Kasumi-1 (cell line): ENCODE measurements at places on chromosomes 6 and 20.

DNA sequence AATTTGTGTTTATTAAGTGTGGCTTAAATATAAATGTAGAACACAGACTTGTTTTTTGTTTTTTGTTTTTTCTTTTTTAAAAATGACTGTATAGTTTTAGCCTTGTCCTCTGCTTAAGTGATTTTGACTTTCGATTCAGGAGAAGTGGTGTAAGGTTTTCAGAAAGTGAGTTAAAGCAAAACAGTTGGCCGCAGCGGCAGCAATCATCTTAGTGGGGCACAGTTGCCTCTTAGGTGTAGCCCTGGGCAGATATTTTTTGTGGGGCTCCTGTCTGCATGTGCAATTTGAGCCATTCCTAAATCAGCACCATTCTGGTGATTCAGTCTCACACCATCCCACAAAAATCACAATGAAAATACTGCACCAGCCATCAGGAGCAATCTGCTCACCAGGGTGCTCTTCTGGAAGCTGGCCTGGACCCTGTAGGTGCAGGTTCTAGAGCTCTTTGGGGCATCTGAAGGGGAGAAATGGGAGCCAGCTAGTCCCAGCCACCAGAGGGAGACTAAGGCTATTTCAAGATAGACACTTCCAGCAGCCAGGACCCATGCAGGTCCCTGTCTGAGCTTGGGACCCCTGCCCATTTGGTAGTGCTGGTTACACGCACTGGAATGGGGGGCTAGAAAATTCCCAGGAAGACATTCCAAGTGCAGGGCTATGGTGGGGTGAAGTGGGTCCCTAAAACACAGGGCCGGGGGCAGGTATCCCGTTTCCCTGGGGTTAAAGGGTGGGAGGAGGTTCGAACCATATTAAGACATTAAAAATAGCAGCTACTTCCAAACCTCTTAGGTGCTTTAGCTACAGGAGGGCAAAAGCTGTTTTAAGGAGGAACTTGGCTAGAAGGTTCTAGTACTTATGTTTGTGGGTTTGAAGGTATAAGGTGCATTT is 156.6 kb downstream of the NFATC2 start:
- DNase-seq, result peak; percentile 72

DNA sequence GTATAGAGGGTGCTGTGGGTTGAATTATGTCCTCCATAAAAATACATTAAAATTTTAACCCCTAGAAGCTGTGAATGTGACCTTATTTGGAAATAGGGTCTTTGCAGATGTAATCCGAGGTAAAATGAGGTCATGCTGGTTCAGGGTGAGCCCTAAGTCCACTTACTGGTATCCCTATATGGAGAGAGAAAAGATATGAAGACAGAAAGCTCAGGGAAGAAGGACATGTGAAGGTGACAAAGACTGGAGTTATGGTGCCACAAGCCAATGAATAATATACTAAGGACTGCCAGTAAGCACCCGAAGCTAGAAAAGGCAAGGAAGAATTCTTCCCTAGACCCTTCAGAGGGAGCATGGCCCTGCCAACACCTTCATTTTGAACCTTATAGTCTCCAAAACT is 50.2 kb downstream of the PLN start:
- no peak for DNase-seq

DNA sequence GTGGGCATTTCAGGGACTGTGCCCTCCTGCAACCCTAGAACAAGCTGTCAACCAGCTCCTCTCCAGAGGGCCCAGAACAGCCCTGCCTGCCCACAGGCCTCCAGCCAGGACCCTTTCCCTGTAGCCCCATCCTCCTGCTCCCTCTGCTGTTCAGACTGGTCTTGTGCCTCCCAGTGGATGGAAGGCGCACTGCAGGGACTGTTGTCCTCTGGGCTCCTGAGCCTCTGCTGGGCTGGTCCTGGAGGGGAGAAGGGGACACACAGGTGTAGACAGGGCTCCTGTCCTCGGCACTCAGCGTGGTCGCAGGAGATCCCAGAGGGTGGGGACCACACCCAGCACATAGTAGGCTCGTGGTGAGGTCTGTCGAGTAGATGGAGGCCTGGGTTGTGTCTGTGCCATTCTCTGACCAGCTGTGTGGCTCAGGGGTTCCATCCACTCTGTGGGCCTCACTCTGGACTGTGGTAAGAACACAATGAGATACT is 11.5 kb downstream of the ITPR3 start:
- peak; percentile 50 for DNase-seq

DNA sequence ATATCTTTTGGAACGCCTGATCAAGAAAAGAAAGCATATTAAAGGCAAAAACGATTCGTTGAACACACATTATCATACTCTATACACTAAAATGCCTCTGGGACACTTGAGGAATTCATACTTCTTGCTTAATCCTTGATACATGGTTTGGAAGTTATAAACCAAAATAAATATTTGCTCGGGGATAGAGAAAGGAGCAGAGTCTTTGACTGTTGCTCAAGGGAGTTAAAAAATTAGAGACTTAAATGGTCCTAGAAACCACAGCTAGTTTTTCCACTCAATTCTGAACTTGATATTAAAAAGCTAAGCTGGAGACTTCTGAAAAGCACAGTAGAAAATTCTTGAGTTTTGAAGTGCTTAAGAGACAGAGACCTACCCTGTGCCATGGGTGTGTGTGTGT is 98.9 kb downstream of the BCKDHB start:
- no peak for DNase-seq

DNA sequence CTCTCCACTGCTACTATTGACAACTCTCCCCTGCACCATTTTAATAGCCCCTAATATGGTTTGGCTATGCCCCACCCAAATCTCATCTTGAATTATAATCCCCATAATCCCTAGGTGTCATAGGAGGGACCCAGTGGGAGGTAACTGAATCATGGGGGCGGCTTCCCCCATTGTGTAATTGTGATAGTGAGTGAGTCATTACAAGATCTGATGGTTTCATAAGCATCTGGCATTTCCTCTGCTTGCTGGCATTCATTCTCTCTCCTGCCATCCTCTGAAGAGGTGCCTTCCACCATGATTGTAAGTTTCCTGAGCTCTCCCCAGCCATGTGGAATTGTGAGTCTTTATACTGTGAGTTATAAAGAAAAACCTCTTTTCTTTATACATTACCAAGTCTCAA is 74.1 kb upstream of the TCF21 start:
- DNase-seq, result no peak

DNA sequence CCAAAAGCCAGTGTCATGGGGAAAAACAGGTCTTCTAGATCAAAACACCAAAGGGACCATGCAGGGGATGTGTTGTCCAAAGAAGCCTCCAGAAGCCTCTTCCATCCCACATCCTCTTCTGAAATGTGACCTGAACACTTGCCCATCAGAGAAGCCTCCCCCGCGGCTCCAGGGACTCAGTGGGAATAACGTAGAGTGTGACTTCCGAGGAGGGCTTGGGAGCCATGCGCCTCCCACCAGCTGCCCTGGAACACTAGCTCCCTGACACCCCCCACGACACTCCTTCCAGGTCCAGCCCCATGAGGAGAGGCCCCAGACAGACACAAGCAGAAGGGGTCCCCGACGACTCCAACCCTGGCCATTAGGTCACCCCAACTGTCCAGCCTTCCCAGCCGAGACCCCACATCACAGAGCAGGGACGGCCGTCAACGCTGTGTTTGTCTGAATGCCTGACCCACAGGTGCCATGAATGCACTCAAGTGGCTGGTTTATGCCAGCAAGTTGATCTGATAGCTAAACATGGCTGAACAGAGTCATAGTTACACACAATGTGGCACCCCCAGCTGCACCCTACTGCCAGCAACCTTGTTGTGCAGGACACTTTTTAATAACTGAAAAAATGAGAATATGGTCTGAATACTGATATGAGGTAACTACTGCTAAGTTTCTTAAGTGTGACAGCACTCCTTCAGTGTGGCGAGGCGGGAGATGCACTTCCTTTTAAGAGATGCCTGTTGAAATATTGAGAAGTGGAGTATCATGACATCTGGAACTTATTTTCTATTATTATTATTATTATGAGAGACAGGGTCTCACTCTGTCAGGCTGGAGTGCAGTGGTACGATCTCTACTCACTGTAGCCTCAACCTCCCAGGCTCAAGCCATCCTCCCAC is 58.0 kb downstream of the GINS1 start:
- DNase-seq, result no peak

DNA sequence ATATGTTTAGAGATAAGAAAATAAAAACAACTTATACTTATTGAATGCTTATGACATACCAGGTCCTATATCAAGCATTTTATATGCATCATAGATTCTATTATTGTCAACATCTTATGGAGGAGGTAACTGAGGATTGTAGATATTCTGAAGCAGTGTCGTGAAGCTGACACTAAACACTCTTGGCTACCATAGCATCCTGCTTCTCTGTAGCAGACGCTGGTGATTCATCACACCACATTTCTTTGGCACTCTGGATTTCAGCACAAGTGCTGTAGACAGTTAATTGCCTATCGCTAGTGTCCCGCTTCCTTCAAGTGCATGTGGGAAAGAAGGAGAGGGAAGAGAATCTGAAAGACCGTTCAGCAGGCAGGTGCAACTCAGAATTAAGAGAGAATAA is 317.1 kb downstream of the PLCB1 start:
- DNase-seq, result no peak

DNA sequence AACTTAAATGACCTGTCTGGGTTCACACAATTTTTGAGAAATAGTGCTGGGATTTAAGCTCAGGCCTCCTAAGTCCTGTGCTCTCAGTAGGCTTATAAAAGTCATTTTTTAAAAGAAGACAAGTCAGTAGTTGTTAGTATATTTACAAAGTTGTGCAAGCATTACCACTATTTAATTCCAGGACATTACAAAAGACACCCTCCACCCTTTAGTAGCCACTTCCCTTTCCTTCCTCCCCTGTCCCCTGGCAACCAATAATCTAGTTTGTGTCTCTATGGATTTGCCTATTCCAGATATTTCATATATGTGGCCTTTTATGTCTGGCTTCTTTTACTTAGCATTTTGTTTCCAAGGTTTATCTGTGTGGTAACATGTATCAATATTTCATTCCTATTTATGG is 37.6 kb downstream of the HMGN3 start:
- peak; percentile 37 for DNase-seq

DNA sequence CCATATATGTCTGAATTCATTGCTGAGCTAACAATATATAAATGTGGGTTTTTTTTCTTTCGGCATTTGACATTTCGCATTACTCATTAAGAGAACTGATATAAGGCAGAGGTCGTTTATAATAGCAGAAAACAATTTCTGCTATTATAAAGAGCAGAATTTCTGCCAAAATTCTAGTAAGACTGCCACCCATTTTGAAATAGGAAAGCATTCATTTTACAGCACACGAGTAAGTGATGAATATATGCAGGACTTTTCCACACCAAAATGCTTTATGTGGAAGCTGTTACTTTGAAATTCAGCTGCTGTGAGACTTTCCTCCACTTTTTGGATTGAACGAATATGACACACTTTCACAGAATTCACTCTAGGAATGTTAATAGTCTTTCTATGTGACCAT is 610.9 kb upstream of the MAN1A1 start:
- no peak for DNase-seq

DNA sequence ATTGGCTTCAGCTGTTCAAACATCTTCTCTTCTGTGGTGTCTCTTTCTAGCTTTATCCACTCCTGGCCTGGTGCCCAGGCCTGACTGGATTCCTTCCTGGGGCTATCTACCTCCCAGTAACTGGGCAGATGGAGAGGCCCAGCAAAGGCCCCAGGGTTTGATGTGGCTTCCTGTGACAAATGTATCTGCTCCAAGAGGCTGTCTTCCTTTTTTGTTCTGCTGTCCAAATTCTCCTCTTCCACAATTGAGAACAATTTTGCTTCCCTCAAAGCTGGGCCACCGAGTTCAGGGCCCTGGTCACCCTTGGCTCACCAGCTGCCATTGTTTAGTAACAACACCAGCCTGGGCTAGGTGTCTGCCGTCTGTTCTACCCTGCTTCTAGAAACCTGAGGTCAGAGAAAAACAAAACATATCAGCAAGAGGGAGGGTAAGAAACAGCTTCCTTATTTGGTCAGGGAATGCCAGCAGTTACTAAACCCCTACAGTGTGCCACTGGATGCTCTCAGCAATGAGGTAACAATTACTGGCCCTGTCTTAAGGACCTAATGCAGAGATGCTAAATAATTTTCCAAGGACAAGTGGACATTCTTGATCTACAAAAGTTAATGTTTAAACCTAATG is 3.9 kb downstream of the ZFP57 start:
- DNase-seq, result peak; percentile 30

DNA sequence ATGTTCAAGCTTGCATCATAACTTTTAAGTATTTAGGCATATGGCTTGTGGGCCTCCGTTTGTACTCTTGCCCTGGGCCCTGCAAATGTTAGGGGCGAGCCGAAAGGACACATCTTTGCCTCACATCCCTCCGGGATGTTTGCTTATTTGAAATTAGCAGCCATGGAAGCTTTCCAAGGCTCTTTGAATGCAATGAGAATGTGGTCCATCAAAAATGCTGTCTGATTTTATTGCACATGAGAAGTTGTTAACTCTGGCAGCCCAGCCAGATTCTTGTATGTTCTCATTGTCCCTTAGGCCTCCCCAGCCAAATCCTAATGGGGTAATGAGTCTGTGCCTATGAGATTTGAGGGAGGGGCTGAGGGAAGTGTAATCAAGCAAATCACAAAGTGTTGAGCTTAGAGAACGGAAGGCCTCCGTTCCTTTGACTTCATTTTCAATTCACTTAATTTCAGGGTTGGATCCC is 261.2 kb upstream of the MARCKS start:
- no peak for DNase-seq

DNA sequence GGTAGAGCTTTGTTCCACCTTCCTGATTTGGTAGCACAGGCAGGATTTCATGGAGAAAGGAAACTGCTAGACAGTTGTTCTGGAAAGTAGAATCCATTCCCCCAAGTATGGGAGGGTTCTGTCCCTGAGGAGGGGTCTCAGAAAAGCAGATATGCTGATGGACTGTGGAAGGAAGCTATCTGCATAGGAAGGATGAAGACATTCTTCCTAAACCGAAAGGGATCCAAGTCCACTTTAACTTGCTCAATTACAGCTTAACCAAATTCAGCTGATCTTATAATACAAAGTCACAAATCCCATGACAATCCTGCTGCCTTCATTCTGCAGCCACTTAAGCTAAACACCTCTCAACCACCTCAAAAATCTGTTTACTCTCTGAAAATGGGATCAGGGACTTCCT is 2.6 kb downstream of the MAN1A1 start:
- DNase-seq, result no peak

DNA sequence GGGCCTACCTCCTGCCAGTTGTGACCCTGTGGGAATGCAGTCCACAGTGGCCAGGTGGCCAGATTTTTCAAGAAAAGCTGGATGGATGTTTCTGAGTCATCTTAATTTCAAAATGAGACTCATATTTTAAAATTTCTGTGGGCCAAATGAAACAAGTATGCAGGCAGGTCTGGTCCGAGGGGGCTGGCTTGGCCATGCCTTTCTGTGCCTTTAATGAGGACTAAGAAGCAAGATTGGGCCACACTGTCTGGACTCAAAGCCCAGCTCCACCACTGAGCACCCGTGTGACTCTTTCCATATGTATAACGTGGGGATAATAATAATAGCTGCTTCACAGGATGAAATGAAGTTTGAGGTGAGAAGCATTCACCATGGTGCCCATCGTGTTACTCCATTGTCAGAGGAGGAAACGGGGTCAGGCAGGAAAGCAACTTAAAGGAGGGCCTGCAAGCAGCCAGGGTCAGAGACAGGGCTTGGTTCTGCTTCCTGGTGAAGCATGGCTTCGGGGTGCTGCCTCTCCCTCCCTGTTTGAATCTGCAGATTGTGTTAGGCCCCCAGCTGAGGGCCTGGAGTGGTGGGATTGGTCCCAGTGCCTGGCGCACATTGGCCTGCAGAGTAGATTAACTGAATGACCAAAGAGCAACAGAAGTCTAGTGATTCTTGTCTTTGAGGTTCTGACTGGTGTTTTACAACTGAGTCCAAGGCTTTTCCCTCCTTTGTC is 3.8 kb downstream of the SOX12 start:
- DNase-seq, result no peak

- peak; percentile 69 for DNase-seq
Measured at GRCh38 chr20:1469925-1470571, 3.4 kb upstream of the NSFL1C start.

- no peak for DNase-seq
Measured at GRCh38 chr6:154989448-154989847, 5.7 kb upstream of the TIAM2 start.
